ENCODE measurements at places on chromosomes 13 and 19.

DNA sequence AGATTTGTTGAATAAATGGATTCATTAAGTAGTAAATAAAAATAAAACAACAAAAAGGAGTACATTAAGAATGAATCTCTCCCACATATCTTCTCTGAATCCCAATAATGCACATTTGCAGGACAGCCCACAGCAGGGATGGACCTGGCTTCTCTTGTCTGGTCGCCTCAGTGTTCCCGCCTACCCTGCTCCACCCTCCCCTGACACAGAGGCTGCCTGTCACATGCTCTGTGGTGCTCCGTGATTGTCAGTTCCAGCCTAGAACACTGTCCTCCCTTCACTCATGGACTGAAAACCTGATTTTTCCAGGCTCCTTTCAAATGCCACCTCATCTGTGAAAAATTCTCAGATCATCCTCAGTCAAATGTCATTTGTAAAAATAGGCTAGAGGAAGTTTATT, 94.5 kb upstream of the GPR12 start:
- no peak for DNase-seq

GRCh38 chr19:48635263-48635965, 1.8 kb downstream of the DBP start:
- peak; percentile 66 for DNase-seq

DNA sequence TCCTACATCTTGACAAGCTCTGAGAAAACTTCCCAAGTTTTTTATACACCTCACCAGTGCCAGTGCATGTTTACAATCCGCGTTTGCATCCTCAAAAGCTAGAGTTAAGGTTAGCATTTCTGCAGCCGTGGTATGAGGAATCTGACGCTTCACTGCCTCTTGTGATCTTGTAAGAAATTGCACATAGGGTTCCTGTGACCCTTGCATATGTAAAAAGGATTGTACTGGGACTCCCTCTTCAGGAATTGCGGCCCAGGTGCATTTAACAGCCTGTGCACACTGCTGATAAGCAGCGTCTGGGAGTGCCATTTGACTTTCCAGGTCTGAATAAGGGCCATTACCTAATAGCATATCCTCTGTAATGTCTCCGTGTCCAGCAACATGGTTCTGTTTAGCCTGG, 15.3 kb downstream of the FPR3 start:
- DNase-seq: no peak

GRCh38 chr13:20561741-20562140, 5.2 kb upstream of the IFT88 start:
- DNase-seq: no peak

DNA sequence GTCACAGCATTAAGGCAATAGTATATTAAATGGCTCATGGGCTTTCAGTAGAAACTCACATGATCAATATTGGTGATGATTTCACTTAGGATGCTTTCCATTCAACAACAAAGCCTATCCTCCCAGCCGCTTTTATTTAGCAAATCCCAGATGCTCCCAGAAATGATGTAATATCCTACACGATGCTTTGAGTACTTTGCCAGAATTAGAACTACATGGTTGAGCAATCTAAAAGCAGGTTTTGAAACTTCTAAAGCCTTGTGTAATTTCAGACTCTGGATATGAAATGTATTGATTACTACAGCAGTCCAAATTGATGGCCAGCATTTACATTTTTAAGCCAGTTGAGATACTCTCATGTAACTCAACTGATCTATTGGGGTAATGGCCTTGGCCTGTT, 13.6 kb downstream of the DLEU7 start:
- no peak for DNase-seq

- DNase-seq: no peak
Measured at GRCh38 chr19:41866284-41866683, 6.2 kb downstream of the RPS19 start.

DNA sequence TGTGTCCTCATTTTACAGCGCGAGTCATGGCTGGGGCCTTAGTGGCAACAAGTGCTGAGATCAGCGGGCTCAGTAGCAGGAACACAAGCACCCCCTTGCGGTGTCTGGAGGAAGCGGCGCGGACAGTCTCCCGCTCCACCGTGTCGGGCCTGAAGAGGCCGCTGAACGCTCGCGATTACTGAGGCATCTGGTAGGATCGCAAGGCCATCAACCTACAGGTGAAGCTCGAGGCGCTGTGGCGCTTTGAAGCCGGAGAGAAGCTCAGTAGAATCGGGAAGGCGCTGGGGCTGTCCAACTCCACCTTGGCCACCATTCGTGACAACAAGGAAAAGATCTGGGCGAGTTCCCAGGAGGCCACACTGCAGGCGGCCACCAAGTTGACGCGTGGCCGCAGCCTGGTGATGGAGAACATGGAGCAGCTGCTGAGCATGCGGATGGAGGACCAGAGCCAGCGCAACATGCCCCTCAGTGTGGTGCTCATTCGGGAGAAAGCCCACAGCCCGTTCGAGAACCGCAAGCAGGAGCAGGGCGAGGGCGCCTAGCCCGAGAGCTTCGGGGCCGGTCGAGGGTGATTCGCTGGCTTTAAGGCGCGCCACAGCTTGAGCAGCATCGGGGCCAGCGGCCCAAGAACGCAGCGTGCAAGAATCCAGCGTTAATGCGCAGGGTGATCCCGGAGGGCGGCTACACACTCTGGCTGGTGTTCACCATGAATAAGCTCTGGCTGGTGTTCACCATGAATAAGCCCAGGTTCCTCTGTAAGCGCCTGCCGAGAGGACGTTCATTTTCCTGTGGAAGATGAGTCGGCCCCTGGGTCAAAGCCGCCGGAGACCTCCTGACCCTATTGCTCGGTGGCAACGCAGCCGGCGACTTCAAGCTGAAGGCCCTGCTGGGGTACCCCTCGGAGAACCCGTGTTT, 8.3 kb upstream of the MZF1 start:
- no peak for DNase-seq

DNA sequence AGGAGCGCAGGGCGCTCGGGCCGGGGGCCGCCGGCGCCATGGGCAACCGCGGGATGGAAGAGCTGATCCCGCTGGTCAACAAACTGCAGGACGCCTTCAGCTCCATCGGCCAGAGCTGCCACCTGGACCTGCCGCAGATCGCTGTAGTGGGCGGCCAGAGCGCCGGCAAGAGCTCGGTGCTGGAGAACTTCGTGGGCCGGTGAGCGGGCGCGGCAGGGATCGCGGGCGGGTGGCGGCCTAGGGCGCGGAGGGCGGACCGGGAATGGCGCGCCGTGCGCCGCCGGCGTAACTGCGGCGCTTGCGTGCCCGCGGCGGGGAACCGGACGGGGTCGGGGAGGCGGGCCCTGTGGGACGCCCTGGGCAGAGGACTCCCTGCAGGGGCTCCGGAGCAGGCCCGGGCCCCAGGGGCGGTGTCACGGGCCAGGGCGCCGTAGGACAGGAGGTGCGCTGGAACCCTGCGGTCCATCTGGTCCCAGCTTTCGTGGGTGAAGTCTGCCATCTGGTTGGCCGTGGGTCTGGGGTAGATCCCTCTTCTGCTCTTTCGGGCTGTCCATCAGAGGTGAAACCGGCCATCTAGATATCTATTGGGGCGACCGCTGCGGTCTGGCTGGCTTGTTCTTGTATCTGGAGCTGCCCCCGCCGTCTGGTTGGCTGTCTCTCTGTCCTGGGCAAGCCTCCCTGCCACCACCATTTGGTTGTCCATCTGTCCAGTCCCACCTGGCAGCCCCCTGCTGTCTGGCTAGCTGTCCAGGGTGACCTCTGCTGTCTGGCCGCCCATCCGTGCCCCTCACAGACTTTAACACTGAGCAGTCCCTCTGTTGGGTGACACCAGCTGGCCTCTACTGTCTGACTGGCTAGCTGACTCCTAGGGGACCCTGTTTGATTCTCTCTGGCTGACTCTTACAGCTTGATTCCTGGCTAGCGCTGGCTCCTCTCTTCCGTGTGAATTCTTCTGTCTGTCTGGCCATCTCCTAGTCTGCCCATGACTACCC, 622 bp downstream of the DNM2 start:
- DNase-seq: peak; percentile 36

DNA sequence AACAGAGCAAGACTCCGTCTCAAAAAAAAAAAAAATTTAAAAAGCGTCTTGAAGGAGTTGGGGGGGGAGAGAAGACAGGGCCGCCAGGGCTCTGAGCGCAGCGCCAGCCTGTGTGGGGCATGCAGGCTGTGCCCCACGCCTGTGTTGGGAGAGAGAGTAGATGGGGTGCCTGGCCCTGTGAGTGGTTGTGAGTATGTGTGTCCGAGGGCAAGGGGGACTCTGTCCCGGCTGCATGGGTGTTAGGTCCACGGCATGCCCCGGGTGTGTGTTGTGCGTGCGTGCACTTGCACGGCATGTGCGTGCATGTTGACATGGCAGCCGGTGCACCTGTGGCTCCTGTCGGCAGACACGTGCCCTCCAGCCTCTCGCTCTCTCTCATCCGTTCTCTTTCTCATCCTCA, 3.4 kb downstream of the MAP2K7 start:
- no peak for DNase-seq

- DNase-seq: no peak
Measured at GRCh38 chr19:30373593-30373992, 1.4 kb downstream of the ZNF536 start.

- no peak for DNase-seq
Measured at GRCh38 chr19:17296273-17296672, 7.0 kb downstream of the ABHD8 start.

GRCh38 chr13:30616927-30617314, 799 bp upstream of the USPL1 start:
- DNase-seq: peak; percentile 45

DNA sequence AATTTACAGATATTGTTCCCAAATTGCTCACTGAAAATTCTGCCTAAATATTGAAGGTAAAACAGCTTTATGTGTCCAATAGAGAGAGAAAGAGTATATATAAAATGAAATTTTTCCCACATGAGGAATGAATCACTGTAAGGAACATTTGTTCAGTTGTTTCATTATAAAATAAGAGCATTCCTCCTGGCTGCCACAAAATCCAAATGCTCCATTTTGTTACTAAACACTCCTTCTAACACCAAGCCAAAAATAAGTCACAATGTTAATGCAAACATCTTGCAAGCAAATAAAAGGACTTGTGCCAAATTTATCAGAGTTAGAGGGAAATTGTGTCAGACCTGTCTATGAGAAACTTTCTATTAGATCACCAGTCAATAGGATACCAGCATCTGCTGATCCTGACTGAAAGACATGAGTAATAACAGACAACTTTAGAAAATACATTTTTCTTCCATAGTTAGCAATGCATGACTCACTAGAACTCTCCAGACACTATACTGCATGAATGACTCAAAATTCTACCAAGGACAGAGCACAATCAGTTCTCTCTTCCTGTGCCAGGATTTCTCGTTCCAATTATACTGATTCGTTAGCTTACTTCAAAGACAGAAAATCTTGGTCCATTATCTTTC, 83.5 kb upstream of the FNDC3A start:
- DNase-seq: no peak

- DNase-seq: peak; percentile 78
Measured at GRCh38 chr19:37506387-37507166, at the start of gene ZNF793. Gene ZNF793 (plus strand): TSS chr19:37506939. CDS start chr19:37523440, 16,501 bp downstream.

DNA sequence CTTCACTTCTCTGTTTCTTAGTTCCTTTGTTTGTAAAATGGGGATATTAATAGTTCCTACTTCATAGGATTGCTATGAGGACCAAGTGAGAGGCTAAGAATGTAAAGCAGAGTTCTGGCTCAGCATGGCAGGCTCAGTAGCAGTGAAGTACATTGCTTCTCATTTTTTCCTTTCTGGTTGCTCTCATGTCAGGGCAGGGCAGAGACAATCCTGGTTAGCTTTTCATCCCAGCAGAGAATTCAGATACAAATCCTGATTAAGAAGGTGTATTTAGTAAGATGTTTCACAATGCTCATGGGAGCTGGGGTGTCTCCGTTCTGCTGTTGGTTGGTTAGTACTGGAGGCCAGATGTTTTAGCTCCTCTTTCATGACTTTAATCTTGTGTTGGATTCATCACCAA, 42.9 kb downstream of the WASF3 start:
- no peak for DNase-seq

- DNase-seq: no peak
Measured at GRCh38 chr13:101529422-101529821, 76.9 kb downstream of the ITGBL1 start.

- no peak for DNase-seq
Measured at GRCh38 chr13:101425623-101426022, 9.3 kb upstream of the NALCN start.

DNA sequence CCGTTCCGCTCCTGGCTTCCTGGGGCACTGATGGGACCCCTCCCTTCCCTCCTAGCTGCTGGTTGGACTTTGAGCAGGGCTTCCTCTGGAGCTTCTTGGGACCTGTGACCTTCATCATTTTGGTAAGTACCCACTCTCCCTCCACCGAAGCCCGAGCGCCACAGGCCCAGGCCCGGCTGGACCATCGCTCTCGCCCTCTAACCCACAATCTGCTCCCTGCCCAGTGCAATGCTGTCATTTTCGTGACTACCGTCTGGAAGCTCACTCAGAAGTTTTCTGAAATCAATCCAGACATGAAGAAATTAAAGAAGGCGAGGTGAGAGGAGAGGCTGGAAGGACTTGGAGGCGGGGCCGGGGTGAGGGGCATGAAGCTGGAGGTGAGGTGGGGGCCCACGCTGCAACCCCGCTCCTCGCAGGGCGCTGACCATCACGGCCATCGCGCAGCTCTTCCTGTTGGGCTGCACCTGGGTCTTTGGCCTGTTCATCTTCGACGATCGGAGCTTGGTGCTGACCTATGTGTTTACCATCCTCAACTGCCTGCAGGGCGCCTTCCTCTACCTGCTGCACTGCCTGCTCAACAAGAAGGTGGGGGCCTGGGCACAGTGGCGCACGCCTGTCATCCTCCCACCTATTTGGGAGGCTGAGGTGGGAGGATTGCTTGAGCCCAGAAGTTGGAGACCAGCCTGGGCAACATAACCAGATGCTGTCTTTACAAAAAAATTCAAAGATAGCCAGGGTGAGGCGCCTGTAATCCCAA, 12.3 kb downstream of the DDX39A start:
- DNase-seq: no peak

GRCh38 chr19:4260613-4261191, 13.8 kb downstream of the YJU2 start:
- no peak for DNase-seq

- DNase-seq: no peak
Measured at GRCh38 chr13:98989469-98990235, 11.8 kb upstream of the DOCK9 start.

GRCh38 chr13:91652404-91653301, 254.2 kb downstream of the GPC5 start:
- DNase-seq: no peak

DNA sequence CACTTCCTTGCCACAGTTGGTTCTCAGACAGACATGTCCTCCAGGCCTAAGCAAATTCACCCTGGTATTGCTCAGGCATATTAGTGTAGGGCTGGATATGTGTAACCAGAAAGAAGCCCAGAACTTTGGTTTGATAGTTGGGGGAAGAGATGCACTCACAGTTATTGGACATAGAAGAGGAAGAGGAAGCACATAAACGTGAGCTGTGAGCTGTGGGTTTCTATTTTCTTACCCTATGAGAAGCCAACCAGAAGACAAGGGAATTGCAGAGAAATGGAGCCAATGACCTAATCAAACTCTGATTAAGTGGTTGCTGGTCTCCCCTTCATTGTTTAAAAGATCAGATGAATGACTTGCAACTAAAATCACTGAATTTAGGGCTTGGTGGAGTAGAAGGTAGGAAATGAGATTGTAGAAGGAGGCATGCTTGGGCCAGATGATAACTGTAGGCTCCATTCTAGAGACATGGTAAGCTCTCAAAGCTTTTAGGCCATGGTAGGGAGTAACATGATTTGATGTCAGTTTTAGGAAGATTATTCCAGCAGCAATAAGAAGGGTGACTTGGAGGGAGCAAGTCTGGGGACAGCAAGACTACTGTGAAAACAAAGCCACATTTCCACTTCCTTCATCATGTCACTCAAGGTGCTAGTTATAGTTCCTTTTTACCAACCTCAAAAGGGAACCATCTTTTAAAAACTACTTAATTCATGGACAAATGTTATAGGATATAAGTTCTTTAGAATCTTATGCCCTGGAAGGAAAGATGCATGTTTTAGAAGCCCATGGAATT, 24.1 kb upstream of the WDFY2 start:
- DNase-seq: no peak

- no peak for DNase-seq
Measured at GRCh38 chr19:40411125-40411842, 1.9 kb downstream of the PRX start.
